ENCODE measurements at places on chromosomes 3 and 15. TPM values are rescaled to one million over a fixed set of nuclear protein-coding genes. Genes with fewer than 3 reads are reported as not detected.

Gene SCG5
- total RNA-seq: 2.8 TPM

Gene PCOLCE2
- not detected for total RNA-seq

Gene WWTR1
- total RNA-seq: 0.31 TPM

Gene P3H2
- not detected for total RNA-seq

DNA sequence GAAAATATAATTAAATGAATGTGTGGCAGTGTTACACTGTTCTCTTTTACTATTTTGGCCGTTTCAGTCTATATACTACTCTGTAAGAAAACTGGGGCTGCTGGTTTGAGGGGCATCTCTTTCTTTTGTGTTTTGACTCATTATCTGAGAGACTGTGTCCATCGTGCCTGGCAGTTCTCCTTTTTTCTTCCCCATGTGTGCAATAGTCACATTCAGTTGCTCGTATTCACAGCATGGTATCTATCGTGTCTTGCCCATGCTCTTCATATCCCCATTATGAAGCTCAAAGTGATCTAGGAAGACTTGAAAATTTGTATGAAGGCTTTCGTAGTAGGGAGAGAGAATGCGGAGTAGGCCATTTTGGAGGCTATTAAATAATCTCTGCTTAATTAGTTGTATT, 29.8 kb upstream of the FAH start:
- no peak for DNase-seq

GRCh38 chr15:74839526-74840395, 3.2 kb downstream of the ULK3 start:
- DNase-seq: no peak

- DNase-seq: no peak
Measured at GRCh38 chr3:46734773-46735172, 17.1 kb upstream of the PRSS50 start.

- no peak for DNase-seq
Measured at GRCh38 chr3:108283989-108284388, 12.4 kb upstream of the HHLA2 start.

DNA sequence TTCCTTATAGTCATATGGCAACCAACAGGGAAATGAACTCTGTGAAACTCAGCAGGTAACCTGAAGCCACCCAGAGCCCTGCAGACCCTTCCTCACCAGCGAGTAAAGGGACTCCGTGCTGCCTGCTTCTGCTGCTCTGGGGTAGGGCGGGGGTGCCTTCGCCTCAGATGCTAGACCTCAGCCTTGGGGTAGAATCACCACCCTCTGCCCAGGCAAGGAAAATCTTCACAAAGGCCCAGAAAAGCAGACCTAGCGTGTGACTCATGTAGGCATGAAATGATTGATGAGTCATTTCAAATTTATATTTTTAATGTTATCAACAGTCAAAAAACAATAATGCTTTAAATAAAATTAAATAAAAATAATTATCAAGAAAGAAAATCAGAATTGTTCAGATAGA, 6.6 kb downstream of the STIMATE start:
- no peak for DNase-seq

GRCh38 chr3:134330883-134331810, 43.1 kb downstream of the AMOTL2 start:
- no peak for DNase-seq

GRCh38 chr3:41653571-41654239, 308.2 kb downstream of the ULK4 start:
- no peak for DNase-seq

Data from activated CD8-positive, alpha-beta T cell treated with anti-CD3 and anti-CD28 coated beads, Interleukin-2, amount 10 ng/mL, durations not matched to agents 7 days and 5 days (primary cell).